ENCODE measurements at places on chromosomes 11 and 22.
A peak's percentile ranks its signal among the peaks of the same experiment; 100 is the strongest.

GRCh38 chr11:33633251-33634003 lies 67.2 kb downstream of the C11orf91 start:
- no peak for DNase-seq

DNA sequence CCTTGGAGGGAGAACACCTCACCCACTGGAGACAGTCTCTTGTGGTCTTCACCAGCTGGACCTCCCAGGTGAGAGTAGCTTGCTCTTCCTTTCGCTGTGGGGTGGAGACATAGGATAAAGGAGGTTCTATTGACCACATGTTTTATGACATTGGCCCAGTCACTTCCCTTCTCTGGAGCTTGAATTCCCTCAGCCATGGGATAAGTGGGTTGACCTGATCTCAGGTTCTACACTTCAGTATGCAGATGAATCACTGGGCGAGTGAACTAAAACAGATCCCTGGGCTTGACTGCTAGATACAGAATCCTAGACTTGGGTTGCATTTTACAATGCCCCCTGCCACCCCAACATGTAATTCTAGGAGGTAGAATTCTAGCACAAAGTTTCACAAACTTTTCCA lies 54.8 kb upstream of the PRSS23 start:
- DNase-seq: no peak

GRCh38 chr11:73818846-73819245 lies 31.2 kb downstream of the MRPL48 start:
- DNase-seq: no peak

GRCh38 chr11:72229336-72229924 lies 4.9 kb downstream of the INPPL1 start:
- no peak for DNase-seq

GRCh38 chr11:134331354-134332188 lies at the start of gene GLB1L2:
TSS of gene GLB1L2 (plus strand) at chr11:134331988. CDS start at chr11:134332062, 74 bp downstream.
- DNase-seq: peak; percentile 76

GRCh38 chr11:2096919-2097301 lies 42.3 kb downstream of the IGF2 start:
- DNase-seq: no peak

DNA sequence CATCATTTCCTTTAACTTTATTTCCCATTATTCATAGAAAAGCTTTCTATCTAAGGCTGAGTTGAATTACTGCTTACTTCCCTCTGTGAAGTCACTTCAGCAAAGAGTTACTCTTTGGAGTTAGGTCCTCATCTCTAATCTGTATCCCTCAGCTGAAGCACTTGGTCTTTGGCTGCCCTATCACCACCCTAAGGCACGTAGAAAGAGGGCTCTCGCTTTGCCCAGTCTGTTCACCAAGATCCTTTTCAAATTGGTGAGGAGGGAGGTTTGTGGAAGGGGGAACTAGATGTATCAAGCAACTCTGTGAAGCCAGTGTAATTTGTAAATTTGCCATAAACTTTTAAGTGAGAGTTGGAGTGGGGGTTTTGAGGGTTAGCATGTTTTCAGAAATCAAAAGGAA lies 43.4 kb downstream of the PAX6 start:
- no peak for DNase-seq

GRCh38 chr22:22959147-22959827 lies 71.7 kb downstream of the IGLL5 start:
- DNase-seq: peak; percentile 36

GRCh38 chr11:63534895-63535461 lies 1.6 kb upstream of the PLAAT4 start:
- no peak for DNase-seq

DNA sequence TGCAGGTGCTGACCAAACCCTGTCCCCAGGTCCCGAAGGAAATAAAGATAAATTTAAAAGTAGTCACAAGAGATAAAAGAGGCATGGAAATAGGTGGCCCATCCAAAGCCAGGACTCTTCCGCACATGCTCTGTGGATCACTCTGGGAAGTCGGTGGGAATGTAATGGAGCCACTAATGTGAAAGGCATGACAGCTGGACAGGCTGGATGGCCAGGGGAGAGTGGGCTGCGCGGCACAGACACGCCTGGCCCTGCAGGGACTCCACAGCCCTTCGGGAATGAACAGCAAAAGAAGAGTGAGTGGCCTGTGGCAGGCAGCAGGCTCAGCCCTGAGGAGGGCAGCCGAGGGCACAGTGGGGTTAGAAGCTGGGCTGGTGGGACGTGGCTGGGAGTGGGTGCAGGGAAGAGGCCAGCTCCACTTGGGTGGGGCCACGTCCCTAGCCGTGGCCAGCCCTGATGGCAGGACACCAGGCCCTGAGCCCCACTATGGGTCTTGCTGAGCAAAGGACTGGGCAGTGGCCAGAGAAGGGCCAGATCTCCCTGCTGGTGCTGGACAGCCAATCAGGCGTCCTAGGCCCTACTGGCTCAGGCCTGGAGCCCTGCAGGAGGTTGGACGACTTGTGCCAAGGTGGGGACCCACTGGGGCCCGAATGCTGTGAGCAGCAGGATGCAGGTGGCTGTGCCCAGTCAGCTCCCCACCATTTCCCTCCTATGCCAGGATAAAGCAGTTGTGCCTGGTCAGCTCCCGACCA lies 31.3 kb upstream of the GNB1L start:
- DNase-seq: no peak

DNA sequence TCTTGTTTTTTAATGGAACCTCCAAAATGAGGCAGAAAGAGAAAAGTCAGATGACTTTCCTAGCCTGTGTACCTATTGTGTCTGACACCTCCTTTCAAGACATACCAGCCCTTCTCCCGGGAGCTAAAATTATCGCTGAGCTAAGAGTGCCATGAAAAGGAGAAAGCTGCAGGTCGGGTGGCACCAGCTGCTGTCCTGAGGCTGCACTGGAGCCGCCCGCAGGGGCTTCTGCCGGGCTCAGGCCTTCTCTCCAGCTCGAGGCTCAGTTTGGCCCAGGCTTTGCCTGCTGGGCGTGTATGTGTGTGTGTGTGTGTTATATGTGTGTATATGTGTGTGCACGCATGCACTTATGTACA lies 27.7 kb upstream of the RAB1B start:
- no peak for DNase-seq

DNA sequence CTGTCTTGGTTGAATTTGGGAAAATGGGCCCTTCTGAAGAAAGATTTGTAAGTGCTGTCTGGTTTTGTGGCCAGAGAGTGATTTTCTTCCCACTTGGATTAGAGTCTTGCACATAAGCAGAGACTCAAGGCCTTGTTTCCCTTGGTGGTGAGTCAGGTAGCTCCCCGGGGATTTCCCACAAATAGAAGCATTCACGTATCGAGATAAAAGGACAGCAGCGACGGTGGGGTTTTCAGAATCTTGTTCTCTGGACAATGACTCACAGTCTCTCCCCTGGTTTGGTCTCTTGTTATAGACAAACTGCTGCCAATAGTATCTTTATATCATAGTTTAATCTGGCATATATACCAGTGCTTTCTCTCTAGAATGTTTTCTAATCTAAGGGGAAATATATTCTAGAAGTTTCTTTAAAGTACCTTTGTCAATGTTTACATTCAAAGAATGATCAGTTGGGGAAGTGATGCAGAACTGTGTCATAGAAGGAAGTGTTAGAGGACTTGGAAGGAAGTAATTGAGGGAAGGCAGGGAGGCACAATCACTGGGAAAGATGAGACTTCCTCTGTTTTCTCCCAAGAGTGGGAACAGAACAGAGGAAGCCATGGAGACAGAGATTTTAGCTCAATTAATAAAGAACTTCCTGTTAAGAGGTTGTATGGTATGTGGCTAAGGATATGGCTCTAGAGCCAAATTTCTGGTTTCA lies 18.1 kb downstream of the POLA2 start:
- DNase-seq: peak; percentile 34

DNA sequence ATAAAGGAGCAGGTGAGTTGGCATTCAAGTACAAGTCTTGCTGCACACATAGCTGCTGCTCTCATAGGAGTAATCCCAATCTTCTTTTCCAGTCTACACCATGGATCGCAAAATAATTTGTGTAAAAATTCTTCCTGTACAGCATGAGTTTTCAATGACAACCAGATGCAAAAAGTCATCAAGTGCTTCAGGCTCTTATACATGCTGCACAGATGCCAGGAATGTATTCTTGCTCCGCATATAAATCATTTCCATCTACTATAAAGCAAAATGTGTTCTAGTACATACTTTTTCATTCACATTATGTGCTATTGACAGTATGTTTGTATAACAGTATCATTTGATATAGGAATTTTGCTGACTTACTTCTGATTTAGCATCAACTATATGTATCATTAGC lies 35.4 kb downstream of the NXPE2 start:
- DNase-seq: no peak

- DNase-seq: no peak
Observed at GRCh38 chr22:41620589-41621098, at the start of gene DESI1. TSS of gene DESI1 (minus strand) at chr22:41621043. CDS start at chr22:41620839, 204 bp downstream.

- DNase-seq: no peak
Observed at GRCh38 chr11:93324500-93324899, 6.0 kb upstream of the DEUP1 start.

- DNase-seq: no peak
Observed at GRCh38 chr11:134250675-134251074, 2.5 kb downstream of the THYN1 start.

DNA sequence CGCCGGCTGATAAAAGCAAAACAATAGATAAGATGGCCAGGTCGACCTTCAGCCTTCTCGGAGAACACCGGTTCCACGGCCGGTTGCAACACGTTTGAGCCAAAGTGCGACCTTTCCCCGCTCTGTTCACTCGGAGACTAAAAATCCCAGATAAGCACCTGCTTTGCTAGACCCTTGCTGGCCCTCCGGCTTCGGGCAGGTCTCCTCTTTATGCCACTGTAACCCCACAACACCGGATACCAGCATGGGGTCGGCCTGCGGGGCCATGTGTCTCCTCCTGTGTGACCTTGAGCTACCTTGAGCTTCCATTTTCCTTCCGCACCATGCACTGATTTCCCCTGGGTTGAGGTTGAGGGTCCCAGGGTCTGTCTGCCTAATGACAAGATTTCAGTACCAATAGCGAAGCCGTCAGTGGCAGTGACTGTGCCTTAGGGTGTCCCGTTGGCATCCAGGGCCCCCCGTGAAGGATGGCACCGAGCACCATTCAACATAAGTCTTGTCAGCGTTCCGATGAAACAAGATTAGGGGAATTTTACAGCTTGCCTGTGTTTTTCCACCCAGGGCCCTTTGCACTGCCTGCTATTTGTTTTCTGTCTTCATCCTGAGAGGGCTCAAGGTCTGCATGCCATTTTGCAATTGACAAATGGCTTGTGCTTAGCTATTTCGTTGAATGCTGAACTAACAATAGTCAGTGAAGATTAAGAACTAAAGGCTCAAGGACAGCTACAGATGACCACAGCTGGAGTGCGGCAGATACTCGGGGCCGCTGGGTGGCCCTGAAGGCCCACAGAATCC lies 118.6 kb downstream of the KCNQ1 start:
- no peak for DNase-seq

GRCh38 chr11:93740031-93740729 lies 1.1 kb downstream of the TAF1D start:
- DNase-seq: peak; percentile 24

- peak; percentile 31 for DNase-seq
Observed at GRCh38 chr11:44726283-44727113, at the start of gene TSPAN18. TSS of gene TSPAN18 (plus strand) at chr11:44726962. CDS start at chr11:44906417, 179,455 bp downstream.

DNA sequence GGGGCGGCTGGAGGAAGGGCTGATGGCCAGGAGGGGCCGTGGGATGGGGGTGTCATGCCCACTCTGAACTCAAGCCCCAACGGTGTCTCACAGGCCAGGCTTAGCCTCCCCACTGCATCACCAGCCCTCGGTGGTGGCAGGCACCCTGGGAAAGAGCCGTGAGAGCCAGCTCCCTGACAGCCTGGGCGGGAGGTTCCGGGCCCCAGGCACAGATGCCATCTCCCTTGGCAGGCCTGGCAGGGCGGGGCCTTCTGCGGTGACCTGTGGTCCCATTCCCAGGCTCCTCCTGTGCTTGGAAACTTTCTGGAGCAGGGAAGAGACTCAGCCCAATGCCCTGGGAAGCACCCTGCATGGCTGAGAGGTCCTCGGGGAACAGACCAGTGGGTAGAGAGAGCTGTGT lies 4.8 kb downstream of the PHLDA2 start:
- DNase-seq: no peak

- DNase-seq: no peak
Observed at GRCh38 chr11:123429336-123429735, 733 bp upstream of the GRAMD1B start.

DNA sequence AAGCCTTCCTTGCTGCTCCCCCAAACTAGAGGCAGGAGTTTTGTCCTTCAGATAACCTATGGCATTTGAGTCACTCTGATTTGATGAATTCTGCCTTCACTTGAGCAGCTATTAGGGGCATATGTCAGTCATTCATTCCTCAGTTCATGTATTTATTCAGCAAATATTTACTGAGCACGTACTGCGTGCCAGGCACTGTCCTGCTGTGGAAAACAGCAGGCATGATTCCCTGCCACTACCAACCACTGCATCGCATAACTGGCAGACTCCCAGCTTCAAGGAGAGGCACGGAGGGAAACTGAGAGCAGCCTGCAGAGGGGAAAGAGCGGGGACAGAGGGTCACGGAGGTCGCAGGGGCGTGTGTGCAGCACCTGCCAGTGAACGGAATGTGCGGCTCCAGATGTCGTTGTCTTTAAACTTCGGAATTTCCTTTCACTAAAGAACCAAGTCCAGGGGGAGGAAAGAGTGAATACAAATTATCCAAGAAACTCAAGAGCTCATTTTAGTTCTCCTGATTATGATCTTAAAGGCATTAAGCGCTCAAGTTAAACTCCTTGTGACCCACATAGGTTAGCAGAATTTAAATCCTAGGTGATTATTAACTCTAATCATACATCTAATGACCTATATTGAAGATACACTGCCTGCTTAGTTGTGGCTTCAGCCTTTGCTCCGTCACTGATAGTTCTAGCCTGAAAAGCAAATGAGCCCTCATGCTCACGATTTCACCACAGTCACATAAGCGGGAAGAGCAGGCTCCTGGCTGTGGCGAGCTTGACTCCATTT lies 12.6 kb downstream of the PPARA start:
- DNase-seq: no peak

GRCh38 chr11:111001986-111002611 lies 243.4 kb upstream of the POU2AF2 start:
- DNase-seq: no peak

- no peak for DNase-seq
Observed at GRCh38 chr22:27466778-27467438, 334.6 kb downstream of the MN1 start.

DNA sequence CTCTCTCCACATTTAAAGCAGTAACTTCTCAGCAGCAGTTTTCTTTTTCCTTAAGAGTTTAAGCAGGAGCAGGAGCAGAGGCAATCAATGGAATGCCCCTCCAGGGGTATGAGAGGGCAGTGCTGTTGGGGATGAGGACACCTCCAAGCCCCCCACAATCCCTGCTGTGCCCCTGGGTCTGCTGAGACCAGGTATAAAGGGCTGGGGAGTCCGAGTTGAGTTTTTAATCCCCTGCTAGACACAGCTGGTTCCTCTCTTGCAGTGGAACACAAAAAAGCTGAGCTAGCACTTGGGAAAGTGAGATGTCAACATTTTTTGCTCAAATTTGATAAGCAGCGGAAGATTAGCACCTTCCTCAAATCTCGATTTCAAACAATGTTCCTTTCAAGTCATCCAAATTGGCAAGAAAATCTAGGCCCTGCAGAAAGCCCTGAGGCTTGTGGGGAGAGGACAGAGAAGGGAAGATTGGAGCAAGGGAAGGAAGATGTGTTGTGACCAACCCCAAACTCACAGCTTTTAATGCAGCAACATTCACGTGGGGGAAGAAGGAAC lies 581.9 kb downstream of the SOX6 start:
- no peak for DNase-seq
